ENCODE measurements at places on chromosomes 12 and 14.

GRCh38 chr12:112015938-112016337, 2.7 kb downstream of the ERP29 start:
- H3K36me3 ChIP-seq = peaks cover 38% of the 10 kb centered on the region
- H3K4me3 ChIP-seq = peak overlapping the region; percentile 6
- no peaks in the 10 kb centered on the region for H3K27me3 ChIP-seq
- DNase-seq = no peak

DNA sequence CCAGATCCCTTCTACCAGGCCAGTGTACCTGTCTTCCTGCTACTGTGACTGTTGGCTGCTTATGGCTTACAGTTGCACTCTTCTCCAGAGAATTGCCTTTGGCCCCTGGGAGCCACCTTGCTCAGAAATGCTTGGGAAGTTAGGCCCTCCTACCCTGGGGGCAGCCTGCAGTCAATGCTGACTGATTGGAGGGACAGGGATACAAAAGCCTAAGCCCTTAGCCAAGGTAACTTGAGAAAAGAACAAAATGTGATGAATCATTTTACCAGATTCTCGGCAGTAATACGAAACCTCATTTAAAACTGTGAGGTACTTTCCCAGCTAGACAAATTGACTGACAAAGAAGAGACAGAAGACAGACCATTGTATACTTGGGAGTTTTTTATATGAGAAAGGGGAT, 47.3 kb downstream of the PTCSC3 start:
- H3K36me3 ChIP-seq = no peaks in the 10 kb centered on the region
- no peak overlapping the region for H3K27ac ChIP-seq
- H3K4me1 ChIP-seq = no peaks in the 10 kb centered on the region

GRCh38 chr14:23162005-23162404, 21.5 kb downstream of the SLC7A8 start:
- DNase-seq = no peak
- peaks cover 5% of the 10 kb centered on the region for H3K27me3 ChIP-seq
- no peak overlapping the region for H3K27ac ChIP-seq
- no peaks in the 10 kb centered on the region for H3K36me3 ChIP-seq
- no peak overlapping the region for H3K4me3 ChIP-seq
- H3K4me1 ChIP-seq = peaks cover 17% of the 10 kb centered on the region

GRCh38 chr12:92034858-92035401, 110.7 kb downstream of the BTG1 start:
- H3K4me1 ChIP-seq = peaks cover 83% of the 10 kb centered on the region
- peaks cover 5% of the 10 kb centered on the region for H3K36me3 ChIP-seq
- H3K27ac ChIP-seq = peak overlapping the region; percentile 78
- peak; percentile 66 for DNase-seq

DNA sequence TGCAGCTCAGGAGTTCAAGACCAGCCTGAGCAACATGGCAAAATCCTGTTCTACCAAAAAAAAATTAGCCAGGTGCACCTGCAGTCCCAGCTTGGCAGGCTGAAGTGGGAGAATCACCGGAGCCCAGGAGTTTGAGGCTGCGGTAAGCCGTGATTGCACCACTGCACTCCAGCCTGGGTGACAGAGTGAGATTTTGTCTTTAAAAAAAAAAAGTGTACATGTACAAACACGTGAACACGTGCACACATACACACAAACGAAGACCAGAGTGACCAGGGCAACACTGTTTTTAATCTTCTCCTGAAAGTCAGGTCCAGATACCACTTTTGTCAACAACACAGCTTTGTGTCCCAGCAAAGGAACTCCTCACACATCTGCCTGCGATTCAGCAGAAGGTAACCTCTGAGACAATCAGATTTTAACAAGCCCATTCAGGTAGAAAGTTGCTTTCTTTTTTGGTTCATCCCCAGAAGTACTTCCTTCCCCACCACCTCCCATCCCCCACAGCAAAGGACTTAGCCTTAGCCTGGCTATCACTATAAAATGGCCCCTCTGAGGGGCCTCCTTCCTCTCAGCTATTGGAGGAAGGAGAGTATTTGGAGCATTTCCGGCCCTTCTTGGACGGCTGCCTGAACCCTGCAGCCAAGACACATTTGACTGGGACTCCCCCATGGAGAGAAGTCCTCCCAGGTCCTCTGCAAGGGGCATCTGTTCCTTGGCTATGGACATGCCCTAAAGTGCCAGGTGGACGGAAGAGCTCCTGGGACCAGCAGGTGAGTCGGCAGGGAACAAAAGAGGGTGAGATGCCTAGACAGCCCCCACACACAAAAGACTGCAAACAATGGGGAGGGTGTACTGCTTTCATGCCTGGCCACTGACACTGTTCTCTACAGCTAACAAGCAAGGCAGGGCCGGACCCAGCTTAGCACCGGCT, 9.8 kb downstream of the CTDSP2 start:
- H3K4me1 ChIP-seq = peaks cover 93% of the 10 kb centered on the region
- H3K27ac ChIP-seq = peak overlapping the region; percentile 86
- no peaks in the 10 kb centered on the region for H3K27me3 ChIP-seq
- H3K4me3 ChIP-seq = peak overlapping the region; percentile 48
- peak; percentile 72 for DNase-seq
- no peaks in the 10 kb centered on the region for H3K36me3 ChIP-seq

- H3K36me3 ChIP-seq = peaks cover 37% of the 10 kb centered on the region
- DNase-seq = peak; percentile 73
- peak overlapping the region; percentile 51 for H3K4me3 ChIP-seq
- H3K27me3 ChIP-seq = no peaks in the 10 kb centered on the region
- peaks cover 58% of the 10 kb centered on the region for H3K4me1 ChIP-seq
These were observed 6.0 kb downstream of the GAPDH start for GRCh38 chr12:6540181-6540877.

DNA sequence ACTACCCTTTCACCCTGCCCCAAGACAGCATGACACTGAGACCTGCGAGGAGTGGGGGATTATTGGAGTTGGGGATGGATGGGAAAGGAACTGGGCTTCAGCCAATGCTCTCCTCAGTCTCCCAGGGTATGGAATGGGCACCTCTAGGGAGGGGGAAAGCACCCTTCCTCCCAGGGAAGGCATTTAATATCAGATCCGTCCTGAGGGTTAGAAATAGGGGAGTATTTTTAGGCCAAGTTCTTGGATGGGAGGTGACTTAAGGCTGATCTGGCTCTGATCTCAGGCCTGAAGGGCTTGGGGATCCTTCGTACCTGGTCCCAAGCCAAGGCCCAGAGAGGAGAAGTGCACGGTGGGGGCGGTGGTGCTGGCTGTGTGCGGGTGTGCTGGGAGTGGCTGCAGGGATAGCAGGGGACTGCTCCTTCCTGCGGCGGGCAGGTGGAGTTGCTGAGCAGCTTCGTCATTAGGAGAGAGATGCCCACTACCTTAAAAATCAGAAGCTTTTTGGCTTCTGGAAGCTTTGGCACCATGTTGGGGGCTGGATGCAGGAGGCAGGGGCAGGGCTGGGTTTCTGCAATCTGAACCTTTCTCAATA, 7.0 kb upstream of the CEBPE start:
- H3K27ac ChIP-seq = no peak overlapping the region
- no peaks in the 10 kb centered on the region for H3K36me3 ChIP-seq
- no peak for DNase-seq
- H3K4me1 ChIP-seq = peaks cover 12% of the 10 kb centered on the region

DNA sequence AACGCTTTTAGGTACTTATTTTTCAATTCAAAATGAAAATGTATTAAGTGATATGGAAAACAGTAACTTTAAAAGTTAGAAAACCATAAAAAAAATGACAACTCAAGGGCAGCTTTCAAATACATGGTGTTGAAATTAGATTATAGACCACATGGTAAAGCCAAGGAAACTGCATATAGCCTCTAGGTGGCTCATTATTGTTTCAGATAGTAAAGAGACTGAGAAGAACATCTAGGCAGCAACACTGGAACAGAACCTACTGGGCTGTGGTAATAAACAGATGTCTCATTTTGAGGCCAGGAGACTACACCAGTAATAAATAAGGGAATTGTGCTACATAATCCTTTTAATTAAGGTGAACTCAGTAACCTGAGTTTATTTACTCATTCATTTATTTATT, 13.0 kb downstream of the FBXO33 start:
- H3K36me3 ChIP-seq = peaks cover 31% of the 10 kb centered on the region
- no peaks in the 10 kb centered on the region for H3K27me3 ChIP-seq
- DNase-seq = no peak
- peaks cover 35% of the 10 kb centered on the region for H3K4me1 ChIP-seq

GRCh38 chr12:5272018-5272785, 159.7 kb upstream of the NTF3 start:
- H3K27me3 ChIP-seq = no peaks in the 10 kb centered on the region
- H3K36me3 ChIP-seq = no peaks in the 10 kb centered on the region
- DNase-seq = no peak
- no peak overlapping the region for H3K4me3 ChIP-seq

GRCh38 chr12:12804011-12804410, 9.1 kb upstream of the DDX47 start:
- no peaks in the 10 kb centered on the region for H3K27me3 ChIP-seq
- no peak overlapping the region for H3K27ac ChIP-seq
- H3K4me3 ChIP-seq = no peak overlapping the region
- H3K36me3 ChIP-seq = no peaks in the 10 kb centered on the region
- H3K4me1 ChIP-seq = peaks cover 53% of the 10 kb centered on the region

- DNase-seq = no peak
- H3K4me1 ChIP-seq = no peaks in the 10 kb centered on the region
- H3K27ac ChIP-seq = no peak overlapping the region
- H3K4me3 ChIP-seq = no peak overlapping the region
- peaks cover 27% of the 10 kb centered on the region for H3K27me3 ChIP-seq
These were observed 112.8 kb upstream of the NAP1L1 start for GRCh38 chr12:76197283-76197682.

GRCh38 chr12:92079054-92079385, 66.6 kb downstream of the BTG1 start:
- H3K27me3 ChIP-seq = no peaks in the 10 kb centered on the region
- no peak overlapping the region for H3K27ac ChIP-seq
- no peak for DNase-seq
- peaks cover 60% of the 10 kb centered on the region for H3K4me1 ChIP-seq
- peaks cover 2% of the 10 kb centered on the region for H3K36me3 ChIP-seq

GRCh38 chr12:9732921-9733461, at the start of gene CLECL1:
Gene CLECL1, minus strand, starts transcription at chr12:9733097.
- peak within 1 kb of the TSS; percentile 83 for H3K4me3 ChIP-seq
- H3K27ac ChIP-seq = peak within 1 kb of the TSS; percentile 93
- H3K4me1 ChIP-seq = peaks cover 50% of the 10 kb centered on the region
- peaks cover 7% of the 10 kb centered on the region for H3K36me3 ChIP-seq

- H3K4me1 ChIP-seq = peaks cover 8% of the 10 kb centered on the region
- no peak overlapping the region for H3K4me3 ChIP-seq
- no peak for DNase-seq
- H3K27ac ChIP-seq = no peak overlapping the region
- H3K36me3 ChIP-seq = no peaks in the 10 kb centered on the region
These were observed 62.6 kb upstream of the ESRRB start for GRCh38 chr14:76313303-76313702.

DNA sequence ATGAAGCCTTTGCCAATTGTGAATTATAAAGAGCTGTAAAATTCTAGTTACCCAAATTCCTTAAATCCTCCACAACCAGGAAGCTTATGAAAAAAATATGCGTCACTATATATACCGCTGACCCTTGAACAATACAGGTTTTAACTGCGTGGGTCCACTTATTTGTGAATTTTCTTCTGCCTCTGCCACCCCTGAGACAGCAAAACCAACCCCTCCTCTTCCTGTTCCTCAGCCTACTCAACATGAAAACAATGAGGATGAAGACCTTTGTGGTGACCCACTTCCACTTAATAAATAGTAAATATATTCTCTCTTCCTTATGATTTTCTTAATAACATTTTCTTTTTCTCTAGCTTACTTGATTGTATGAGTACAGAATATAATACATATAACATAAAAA, 42.2 kb downstream of the CMKLR1 start:
- H3K27ac ChIP-seq = no peak overlapping the region
- no peaks in the 10 kb centered on the region for H3K4me1 ChIP-seq
- DNase-seq = no peak
- no peaks in the 10 kb centered on the region for H3K27me3 ChIP-seq
- no peaks in the 10 kb centered on the region for H3K36me3 ChIP-seq
- no peak overlapping the region for H3K4me3 ChIP-seq

GRCh38 chr12:101838628-101839323, 8.0 kb upstream of the GNPTAB start:
- peak overlapping the region; percentile 13 for H3K27ac ChIP-seq
- H3K4me3 ChIP-seq = no peak overlapping the region
- peaks cover 10% of the 10 kb centered on the region for H3K4me1 ChIP-seq
- H3K36me3 ChIP-seq = no peaks in the 10 kb centered on the region
- DNase-seq = peak; percentile 17
- no peaks in the 10 kb centered on the region for H3K27me3 ChIP-seq

DNA sequence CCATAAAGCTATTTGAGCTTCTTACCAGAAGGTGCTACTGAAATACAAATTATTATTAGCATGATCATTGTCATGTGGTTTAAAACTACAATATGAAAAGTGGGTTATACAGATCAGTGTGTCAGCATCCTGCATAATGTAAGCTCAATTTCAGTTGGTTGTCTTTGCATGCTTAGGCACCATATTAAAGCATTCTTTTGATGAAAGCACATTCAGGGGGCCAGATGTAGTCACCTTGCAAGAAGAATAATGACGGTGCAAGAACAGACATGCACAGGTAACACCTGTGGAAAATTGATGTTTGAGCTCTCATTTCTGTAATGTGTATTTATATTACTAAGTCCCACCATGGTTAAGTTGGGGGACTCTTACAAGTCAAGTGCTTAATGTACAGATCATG, 123.9 kb downstream of the PAX9 start:
- DNase-seq = no peak
- H3K4me3 ChIP-seq = no peak overlapping the region
- H3K36me3 ChIP-seq = no peaks in the 10 kb centered on the region
- H3K4me1 ChIP-seq = no peaks in the 10 kb centered on the region

GRCh38 chr14:102474934-102475333, 34.6 kb downstream of the ANKRD9 start:
- no peak overlapping the region for H3K4me3 ChIP-seq
- no peaks in the 10 kb centered on the region for H3K36me3 ChIP-seq
- no peaks in the 10 kb centered on the region for H3K27me3 ChIP-seq

GRCh38 chr12:3204730-3205531, 127.8 kb downstream of the TSPAN9 start:
- H3K27me3 ChIP-seq = peaks cover 26% of the 10 kb centered on the region
- H3K4me1 ChIP-seq = peaks cover 6% of the 10 kb centered on the region
- H3K36me3 ChIP-seq = no peaks in the 10 kb centered on the region
- DNase-seq = no peak
- no peak overlapping the region for H3K27ac ChIP-seq

DNA sequence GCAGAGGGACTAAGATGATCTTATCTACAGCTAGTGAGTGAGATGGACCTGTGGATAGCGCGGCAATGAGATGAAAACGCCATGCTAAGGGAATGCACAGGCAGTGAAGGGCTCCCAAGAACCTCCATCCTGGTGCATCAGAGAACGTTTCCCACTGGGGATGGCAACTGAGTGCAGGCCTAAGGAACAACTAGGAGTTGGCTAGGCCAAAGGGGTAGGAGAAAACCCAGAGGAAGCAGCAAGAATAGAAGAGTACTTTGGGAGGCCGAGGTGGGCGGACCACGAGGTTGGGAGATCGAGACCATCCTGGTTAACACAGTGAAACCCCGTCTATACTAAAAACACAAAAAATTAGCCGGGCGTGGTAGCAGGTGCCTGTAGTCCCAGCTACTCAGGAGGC, 24.6 kb upstream of the BATF start:
- no peaks in the 10 kb centered on the region for H3K27me3 ChIP-seq
- H3K27ac ChIP-seq = peak overlapping the region; percentile 82
- peak overlapping the region; percentile 59 for H3K4me3 ChIP-seq
- peaks cover 51% of the 10 kb centered on the region for H3K4me1 ChIP-seq
- no peaks in the 10 kb centered on the region for H3K36me3 ChIP-seq

All from activated CD4-positive, alpha-beta memory T cell treated with anti-CD3 and anti-CD28 coated beads for 36 hours (primary cell).